ENCODE measurements at places on chromosomes 2 and 18.

DNA sequence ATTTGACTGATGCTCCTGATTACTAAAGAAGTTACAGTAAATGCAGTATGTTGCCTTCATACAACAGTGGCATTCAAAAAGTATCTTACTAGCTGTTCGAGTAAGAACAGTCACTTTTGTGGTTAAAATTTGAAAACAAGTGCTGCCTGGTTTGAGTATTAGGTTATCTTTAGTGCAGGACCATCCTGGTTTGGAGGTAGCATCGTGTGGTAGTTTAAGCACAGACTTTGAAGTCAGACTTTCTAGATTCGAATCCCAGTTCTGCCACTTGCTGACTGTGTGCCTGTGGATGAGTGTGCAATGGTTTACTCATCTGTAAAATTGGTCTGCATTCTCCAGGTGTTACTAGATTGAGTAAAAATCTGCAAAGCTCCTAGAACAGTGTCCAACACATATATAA is 96.8 kb downstream of the SGPP2 start:
- no peak for DNase-seq

DNA sequence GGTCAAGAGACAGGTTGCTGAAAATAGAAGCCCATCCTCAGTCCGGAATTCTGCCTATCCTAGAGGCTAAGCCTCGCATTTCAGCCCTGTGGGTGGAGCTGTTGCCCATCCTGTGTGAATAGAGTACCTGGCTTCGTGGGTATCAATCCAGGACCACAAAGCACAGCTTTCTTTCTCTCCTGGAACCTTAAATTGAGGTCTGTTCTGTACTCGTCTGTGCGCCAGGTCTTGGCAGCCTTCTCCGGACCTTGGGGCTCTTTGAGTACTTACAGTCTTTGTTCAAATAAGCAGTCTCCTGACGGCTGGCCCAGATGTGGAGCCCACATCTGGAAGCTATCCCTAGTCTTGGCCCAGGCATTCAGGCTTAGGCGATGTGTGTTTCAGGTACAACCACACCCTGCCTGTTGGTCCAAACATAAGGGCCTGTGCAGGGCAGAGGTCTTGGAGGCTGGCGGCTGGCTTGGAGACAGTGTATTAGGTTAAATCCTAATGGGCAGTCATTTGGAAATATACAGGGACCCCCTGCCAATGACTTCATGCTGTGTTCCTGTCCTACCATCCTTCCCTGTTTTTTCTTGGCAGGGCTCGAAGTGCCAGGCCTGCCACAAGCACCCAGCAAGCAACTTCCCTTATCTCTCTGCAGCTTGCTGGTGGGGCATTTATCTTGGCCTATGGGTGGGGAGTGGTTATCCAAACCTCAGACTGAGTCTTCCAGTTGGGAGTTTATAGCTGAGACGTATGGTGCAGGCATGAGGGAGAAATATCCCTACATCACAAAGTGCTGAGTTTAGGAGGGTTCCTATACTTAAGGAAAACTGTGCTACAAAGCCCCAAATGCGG is 294.1 kb downstream of the BCL2 start:
- peak; percentile 36 for DNase-seq

GRCh38 chr2:212135739-212136138 is 402.9 kb downstream of the ERBB4 start:
- peak; percentile 92 for DNase-seq

DNA sequence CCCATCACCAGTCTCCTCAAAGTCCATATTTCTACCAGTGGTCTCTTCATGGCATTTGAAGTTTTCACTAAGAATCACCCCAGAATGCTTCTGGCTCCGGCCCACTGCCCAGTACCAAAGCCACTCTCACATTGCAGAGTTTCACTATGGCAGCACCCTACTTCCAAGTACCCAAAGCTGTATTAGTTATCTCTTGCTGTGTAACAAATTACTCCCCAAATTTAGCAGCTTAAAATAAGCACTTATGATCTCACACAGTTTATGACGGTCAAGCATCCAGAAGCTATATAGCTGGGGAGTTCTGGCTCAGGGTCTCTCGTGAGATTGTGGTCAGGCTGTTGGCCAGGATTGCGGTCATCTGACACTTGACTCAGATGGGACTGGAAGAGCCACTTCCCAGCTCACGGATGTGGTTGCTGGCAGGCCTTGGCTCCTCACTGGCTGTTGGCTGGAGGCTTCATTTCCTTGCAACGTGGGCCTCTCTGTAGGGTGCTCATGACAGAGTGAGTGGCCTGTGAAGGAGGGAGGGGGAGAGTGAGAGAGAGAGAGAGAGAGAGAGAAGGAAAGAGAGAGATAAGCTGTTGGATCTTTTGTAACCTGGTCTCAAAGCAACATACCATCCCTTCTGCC is 189.5 kb downstream of the CTIF start:
- no peak for DNase-seq

- DNase-seq: no peak
Measured at GRCh38 chr2:149738767-149739166, 151.2 kb upstream of the MMADHC start.
